ENCODE measurements at places on chromosomes 6 and 20.

GRCh38 chr6:36662380-36662779, 16.1 kb upstream of the CDKN1A start:
- no peak for DNase-seq

GRCh38 chr6:11598687-11599086, 61.1 kb downstream of the TMEM170B start:
- DNase-seq = no peak

DNA sequence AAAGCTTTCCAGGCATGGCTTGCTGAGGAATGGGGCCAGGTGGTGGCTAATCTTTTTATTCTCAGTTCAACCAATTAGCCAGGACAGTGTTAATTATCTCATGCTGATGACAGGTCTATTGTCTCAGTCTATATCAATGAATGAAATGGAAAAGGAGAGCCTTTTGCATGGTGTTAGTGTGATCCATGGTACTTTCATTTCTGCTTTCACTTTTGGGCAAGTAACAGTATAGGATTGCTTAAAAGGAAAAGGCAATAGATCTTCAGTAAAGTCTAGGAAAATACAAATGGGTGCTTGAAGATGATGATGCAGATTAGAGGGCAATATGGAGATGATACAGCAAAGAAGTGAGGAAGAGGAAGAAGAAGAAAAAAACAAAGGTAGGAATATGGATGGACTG, 430.3 kb downstream of the TFAP2A start:
- DNase-seq = no peak

DNA sequence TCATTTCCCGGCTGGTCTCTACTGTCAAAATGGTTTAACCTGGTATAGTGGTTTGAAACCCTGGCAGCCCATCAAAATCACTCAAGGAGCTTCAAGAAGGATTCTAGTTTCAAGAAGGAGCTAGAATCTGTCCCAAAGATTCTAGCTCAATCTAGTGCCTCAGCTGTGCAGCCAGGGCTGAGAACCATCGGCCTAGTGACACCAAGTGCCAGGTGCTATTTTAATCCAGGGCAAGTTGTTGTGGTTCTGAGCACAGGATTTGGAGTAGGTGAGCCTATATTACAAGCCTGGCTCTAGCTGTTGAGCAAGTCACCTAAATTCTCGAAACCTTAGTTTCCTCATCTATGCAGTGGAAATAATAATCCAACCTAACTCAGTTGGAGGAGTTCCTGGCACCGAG, 3.7 kb downstream of the MOCS1 start:
- no peak for DNase-seq

DNA sequence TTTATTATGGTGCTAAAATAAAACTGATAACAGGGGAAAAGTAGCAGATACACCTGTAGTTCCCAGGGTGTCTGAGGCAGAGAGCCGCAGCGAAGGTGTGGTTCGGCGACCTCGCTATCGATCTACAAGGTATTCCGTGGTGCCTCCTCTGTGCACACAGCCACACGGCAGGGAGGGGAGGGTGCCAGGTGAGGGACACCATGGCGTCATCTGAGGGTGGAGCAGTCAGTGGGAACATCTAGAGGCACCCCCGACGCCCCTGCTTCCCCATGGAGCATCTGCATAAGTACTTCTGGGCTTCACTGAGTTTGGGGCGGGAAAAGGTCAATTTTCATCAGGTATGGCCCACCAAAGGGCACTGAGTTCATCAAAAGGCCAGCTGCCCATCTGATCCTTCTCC, 243.3 kb downstream of the TAF4 start:
- DNase-seq = no peak

GRCh38 chr6:124723671-124724070, 238.6 kb upstream of the RNF217 start:
- DNase-seq = no peak

- no peak for DNase-seq
These were observed 670 bp upstream of the PARD6B start for GRCh38 chr20:50730765-50731054.

DNA sequence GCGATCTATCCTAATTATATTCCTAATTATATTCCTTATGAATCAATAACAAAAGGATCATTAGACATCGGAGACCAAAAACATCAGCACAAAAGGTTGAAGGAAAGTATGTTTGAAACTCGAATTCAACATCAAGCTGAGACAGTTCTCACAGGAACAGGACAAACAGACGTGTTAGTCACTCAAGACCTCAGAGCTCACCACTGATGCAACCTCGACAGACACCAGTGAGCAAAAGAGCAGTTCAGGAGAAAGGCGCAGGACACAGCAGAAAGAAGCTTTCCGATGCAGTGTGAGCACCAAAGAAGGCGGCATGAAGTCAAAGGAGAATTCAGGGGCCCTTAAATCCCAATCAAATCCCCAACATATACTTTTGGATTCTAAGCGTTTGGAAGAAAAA, 6.3 kb upstream of the RAMACL start:
- DNase-seq = no peak

DNA sequence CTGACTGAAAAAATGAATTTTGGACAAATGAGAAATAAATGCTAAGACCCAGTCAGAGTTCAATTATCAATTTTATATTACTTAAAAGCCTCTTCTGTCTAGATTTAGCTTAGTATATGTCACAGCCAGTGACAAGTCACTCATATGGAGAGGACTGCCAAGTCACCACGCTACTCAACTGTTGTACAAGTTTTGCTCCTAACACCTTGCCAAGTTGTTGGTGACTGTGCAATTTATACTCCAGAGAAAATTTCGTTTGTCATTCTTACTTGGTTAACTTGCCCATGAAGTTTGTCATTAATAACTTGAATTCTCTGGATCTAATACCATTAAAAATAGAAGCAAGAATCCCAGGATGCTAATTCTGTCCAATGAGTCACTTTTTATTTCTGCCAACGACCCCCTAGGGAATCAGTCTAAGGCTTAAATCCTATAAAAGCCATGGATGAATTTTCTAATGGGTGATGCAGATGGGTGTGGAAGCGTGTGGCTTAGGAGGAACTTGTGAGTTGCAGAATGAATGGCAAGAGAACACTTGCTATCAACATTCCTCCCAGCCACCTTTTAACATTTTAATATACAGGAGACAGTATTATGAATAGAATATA, 30.4 kb upstream of the FBXO30 start:
- no peak for DNase-seq

GRCh38 chr6:148524976-148525375, 182.3 kb downstream of the SASH1 start:
- DNase-seq = no peak

- DNase-seq = no peak
These were observed 186.8 kb downstream of the ARID1B start for GRCh38 chr6:156963712-156964700.

DNA sequence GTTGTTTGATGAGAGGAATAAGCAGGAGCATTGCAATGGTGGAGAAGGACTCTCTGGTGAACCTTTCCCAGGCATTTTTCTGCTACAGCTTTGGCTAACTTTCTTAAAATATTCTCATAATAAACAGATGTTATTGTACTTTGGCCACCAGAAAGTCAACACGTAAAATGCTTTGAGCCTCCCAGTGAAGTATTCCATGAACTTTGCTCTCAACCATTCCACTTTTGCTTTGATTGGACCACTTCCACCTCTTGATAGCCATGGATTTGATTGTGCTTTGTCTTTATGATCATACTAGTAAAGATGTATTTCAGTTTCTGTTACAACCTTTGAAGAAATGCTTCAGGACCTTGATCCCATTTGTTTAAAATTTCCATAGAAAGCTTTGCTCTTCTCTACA, 241.1 kb downstream of the TENT5A start:
- no peak for DNase-seq

DNA sequence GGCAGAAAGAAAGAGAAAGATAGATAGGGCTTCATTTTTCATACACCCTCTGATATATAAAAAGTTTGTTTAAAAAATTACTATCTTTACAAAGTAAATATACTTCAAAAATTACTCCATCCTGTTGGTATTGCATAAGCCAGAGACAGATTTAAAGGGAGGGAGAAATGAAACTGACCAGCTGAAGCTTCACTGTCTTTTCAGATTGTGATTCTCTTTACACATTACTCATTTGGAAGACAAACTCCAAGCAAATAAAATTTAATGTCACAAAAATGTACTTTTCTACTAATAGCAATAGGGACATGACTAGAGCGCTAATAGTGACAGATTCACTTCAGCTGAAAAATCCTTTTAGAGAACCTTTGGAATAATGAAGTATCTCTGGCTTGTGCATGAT, 38.6 kb upstream of the MARCKS start:
- no peak for DNase-seq

DNA sequence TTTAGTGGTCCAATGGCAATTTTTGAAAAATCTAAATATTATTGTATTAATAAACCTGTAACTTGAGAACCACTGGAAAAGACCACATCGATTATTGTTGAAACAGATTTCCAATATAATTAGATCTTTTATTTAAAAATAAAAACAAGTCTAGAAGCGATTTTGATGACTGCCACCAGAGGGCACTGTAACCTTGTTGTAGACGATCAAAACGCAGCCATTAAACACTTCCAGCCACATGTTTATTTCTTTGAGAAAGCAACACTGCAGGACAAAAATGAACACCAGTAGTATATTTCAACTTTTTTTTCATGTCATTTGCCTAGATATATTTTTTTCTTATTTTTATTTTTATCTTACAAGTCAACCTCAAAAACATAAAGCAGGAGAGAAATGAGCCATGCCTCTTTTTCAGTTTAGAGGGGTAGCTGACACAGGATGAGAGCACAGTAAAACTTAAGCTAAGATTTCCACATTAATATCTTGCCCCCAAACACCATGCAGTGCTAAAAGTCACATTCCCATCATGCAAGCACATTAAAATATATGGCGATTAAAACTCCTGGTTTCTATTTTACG, 115.4 kb downstream of the OPRM1 start:
- DNase-seq = peak; percentile 40

DNA sequence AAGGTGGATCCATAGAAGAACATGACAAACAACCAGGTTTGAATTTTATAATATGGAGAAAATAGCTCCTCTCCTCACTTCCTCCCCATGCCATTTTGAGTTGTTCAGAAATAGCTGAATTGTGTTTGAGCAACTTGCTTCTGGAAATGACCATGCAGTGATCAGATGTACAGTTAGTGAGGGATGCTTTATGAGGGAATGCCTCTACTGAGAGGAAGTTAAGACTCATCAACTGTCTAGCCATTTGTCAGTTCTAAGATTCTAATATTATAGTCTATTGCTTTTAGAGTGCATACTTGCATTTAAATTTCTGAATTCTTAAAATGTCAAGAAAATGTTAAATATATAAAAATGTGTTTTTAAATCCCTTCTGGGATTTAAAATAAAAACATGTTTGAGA, 3.8 kb downstream of the LAMA2 start:
- DNase-seq = no peak

DNA sequence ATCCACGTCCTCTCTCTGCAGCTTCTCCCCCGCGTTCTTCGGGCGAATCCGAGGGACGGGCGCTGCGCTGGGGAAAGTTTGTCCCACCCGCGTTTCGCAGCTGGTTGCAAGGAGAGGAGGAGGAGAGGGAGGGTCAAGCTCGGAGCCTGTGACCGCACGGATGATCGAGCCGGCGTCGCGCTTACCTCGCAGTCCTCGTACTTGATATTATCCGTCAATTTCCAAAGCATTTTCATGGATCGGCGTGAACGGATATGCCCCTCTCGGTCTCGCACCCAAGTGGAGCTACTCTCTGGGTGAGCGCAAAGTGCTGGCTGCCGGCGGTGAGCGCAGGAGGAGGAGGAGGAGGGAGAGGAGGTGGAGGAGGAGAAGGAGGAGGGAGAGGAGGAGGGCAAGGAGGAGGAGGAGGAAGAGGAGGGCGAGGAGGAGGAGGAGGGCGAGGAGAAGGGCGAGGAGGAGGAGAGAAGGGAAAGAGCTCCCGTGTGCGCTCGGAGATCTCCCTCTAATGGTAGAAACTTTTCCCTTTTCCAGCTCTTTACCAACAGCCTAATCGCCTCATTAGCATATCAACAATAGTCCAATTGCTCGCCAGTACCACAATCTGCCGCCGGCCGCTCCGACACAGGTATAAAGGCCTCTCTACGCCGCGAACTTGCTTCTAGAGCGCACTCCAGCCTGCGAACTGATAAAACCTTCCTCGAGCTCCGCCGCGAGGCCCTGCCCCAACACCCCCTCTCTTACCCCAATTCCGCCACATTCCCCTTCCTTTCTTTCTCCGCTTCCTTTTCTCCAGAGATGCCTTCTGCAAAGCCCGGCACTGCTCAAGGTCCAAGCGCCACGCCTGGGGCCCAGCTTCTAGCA, at the start of gene TFAP2A:
Gene TFAP2A, minus strand, starts transcription at position 319 of the 861 bp plus-strand sequence. Its CDS starts 83 bp downstream, at position 236.
- no peak for DNase-seq

DNA sequence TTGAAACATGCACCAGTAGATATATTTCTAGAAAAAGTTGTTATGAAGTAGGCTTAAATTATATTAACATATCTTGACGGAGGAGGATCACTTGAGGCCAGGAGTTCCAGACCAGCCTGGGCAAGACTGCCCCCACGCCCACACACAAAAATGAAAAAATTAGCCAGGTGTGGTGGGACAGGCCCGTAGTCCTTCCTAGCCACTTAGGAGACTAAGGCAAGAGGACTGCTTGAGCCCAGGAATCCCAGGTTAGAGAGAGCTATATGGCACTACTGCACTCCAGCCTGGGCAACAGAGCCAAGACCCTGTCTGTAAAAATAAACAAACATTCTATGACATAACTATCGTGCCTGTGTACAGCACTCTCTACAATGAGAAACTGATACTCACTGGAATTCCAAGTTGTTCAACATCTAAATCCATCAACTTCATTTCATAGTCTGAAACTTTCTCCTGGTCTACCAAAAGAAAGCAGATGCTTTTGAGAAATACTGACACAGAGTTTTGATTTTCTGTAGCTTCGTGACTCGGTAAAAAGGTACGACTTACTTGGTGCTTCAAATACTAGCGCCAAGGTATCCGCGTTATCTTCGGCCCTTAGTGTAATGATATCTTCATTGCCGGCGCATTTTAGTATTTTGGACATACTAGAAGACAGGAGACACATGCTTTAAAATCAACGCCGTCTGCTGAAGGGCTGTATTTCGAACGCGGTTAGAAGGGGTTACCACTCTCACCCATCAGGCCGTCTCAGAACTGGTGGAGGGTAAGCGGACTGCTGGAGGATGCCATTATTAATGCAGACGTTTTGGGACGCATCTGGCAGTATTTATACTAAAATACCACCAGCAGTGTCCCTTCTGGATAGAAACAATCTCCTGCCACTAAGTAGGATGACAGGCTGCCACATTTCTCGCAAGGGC, 1.3 kb downstream of the PCNA start:
- DNase-seq = no peak

GRCh38 chr20:37932919-37933318, 30.0 kb downstream of the VSTM2L start:
- no peak for DNase-seq

GRCh38 chr6:18183766-18184165, 28.5 kb downstream of the KDM1B start:
- no peak for DNase-seq

GRCh38 chr6:108914235-108915022, 66.2 kb downstream of the ARMC2 start:
- DNase-seq = no peak

DNA sequence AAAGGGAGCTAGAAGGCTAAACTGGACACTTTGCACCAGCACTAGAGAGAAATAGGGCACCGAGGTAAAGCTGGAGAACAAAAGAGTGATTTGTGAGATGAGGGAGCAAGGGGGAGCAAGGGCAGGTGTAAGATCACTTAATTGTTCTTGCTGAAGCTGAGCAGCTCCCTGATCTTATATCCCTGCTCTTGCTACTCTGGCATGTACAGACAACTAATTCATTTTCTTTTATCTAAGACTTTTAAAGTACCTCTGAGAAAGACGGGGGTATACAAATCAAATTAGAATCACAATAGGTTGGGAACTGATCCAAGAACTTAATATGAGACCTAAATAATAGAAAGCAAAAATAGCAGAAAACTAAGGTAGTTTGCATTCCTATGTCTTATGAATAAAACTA, 381.7 kb upstream of the POU3F2 start:
- no peak for DNase-seq

Measured in stimulated activated CD8-positive, alpha-beta memory T cell treated with anti-CD3 and anti-CD28 coated beads, Interleukin-4, amount 100 ng/mL, for 1 hour (primary cell).